ENCODE measurements at places on chromosomes 2 and 18. TPM values are rescaled to one million over a fixed set of nuclear protein-coding genes. Genes with fewer than 3 reads are reported as not detected.

DNA sequence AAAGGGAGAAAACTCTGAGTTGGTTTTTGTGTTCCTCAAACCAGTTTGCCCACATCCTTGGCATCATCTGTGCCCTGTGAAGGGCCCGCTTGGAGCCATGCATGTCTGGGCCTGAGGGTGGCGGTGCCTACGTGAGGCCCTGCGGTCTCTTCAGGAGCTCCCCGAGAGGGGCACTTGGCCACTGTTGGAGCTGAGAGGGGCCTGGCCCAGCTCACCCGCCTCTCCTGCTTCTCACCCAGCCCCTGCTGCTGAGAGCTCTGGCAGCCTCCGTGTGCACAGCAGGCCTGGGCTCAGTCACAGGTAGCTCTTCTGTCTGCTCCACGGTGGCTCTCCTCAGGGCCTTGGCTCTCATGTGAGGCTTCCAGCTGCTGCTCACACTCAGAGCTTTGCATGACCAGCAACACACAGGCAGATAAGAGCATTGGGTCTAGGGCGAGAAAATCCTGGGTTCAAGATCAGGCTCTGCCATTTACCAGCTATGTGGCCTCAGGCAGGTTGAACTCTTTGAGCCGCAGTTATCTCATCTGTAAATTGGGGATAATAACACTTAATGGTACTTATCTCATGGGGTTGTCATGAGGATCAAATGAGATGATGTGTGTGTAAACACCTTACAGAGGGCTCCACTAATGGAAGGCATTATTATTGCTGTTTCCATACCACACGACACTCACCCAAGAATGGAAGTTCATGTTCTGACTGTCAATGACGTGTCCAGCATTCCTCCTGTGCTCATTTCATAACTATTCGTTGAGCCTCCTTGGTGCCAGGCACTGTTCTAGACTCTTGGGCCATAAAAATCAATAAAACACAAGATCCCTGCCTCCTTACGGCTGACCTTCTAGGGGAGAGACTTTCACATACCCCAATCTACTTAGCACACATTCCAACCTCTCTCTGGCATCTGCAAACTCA is 41.6 kb upstream of the PLB1 start:
- H3K27ac ChIP-seq, result no peak overlapping the region
- H3K4me1 ChIP-seq, result peaks cover 8% of the 10 kb centered on the region
- no peak for DNase-seq
- H3K36me3 ChIP-seq, result no peaks in the 10 kb centered on the region
- H3K4me3 ChIP-seq, result no peak overlapping the region

CXCR1 gene
- not detected for total RNA-seq

CDK15 gene
- 0.70 TPM for total RNA-seq

ABCG5 gene
- total RNA-seq, result not detected

DNA sequence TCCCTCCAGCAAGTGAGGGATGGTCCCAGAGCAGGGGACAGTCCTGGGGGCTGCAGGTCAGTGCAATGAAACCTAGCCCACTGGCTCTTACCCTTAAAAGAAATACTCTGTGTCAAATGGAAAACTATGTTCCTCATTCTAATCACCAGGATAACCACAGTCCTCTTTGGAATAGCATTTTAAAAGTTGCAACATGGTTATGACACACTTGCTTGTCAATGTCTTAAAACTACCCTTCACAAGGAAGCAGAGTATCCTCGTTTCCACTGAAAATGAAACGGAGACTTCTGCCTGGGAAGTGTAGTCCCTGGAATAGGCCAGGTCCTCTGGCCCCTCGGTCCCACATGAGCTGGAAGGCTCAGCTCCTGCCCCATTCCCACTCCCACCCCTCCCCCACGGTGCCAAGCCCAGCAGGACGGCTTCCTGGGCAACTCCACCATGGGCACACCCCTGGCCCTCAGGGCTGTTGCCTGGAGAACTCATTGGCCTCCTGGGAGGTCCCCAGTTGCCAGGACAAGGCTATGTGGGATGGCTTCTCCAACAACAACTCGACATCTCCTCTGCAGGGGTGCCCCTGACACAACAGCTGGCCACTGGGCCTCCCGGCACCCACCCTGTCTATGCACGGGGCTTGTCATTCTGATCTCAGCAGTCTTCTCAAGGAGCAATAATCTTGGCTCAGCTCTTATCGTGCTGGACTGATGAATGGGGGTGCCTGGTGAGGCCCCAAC is 38.3 kb upstream of the ST3GAL5 start:
- no peak for DNase-seq
- H3K27ac ChIP-seq, result no peak overlapping the region
- no peaks in the 10 kb centered on the region for H3K36me3 ChIP-seq
- peaks cover 24% of the 10 kb centered on the region for H3K4me1 ChIP-seq

CBLN2 gene
- total RNA-seq, result not detected

DNA sequence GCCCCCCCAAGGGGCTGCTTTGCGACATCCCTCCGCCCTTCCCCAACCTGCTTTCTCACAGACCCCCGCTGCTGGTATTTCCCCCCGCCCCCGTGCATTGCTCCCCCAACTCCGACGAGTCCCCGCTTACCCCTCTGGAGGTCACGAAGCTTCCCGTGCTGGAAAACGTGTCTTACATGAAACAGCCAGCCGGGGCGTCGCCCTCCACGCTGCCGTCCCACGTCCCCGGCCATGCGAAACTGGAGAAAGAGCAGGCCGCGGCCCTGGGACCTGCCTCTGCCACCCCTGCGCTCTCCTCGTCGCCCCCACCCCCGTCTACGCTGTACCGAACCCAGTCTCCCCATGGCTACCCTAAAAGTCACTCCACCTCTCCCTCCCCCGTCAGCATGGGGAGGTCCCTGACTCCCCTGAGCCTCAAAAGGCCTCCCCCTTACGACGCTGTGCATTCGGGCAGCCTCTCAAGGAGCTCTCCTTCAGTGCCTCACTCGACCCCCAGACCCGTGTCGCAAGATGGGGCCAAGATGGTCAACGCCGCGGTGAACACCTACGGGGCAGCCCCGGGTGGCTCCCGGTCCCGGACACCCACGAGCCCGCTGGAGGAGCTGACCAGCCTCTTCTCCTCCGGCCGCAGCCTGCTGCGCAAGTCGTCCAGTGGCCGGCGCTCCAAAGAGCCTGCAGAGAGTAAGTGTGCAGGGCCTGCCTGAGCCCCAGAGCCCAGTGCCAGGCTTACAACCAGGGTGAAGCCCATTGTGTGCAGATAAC is 183.0 kb downstream of the NYAP2 start:
- H3K4me3 ChIP-seq, result no peak overlapping the region
- no peak for DNase-seq
- H3K36me3 ChIP-seq, result no peaks in the 10 kb centered on the region
- no peaks in the 10 kb centered on the region for H3K4me1 ChIP-seq

- no peaks in the 10 kb centered on the region for H3K27me3 ChIP-seq
- no peak overlapping the region for H3K4me3 ChIP-seq
- DNase-seq, result no peak
Measured at GRCh38 chr2:233445152-233445830, 91.0 kb downstream of the DGKD start.

- peaks cover 7% of the 10 kb centered on the region for H3K36me3 ChIP-seq
- H3K27ac ChIP-seq, result no peak overlapping the region
- no peaks in the 10 kb centered on the region for H3K27me3 ChIP-seq
- DNase-seq, result no peak
Measured at GRCh38 chr2:48674933-48675332, 57.3 kb downstream of the GTF2A1L start.

DNA sequence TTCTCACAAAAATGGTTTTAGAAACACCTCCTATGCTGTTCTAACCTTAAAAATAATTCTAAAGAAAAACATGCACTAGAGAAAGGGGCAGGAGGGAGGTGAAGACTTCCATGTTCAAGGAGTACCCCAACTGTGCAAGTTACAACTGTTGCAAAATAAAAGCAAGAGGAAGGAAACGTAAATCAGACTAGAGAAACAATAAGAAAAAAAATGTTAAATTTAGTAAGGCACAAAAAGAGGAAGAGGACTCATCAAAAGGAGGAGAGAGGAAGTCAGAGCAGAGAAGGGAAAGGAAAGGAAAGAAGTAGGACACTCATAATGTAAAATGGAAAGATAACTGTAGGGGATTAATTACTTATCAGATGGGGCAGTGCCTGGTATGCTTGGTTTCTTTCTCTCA is 34.1 kb downstream of the RAPH1 start:
- H3K4me1 ChIP-seq, result peaks cover 12% of the 10 kb centered on the region
- peak overlapping the region; percentile 6 for H3K27ac ChIP-seq
- DNase-seq, result no peak

DNA sequence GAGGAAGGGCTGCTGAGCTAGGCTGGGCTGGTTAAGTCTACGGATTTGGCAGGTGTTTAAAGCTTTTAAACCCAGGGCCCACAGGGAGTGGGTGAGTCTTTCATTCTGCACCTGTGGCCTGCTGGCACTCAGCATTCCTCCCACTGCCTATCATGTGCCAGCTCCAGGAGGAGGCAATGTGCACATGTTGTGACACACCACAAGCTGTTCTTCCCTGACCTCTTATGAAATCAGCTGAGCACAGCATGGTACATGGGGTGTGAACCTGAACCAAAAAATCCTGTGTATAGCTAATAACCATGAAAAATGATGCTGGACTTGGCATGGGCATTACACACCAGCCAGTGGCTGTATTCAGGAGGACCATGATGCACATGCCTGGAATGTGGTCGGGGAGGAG is 297.9 kb upstream of the MMADHC start:
- H3K36me3 ChIP-seq, result no peaks in the 10 kb centered on the region
- DNase-seq, result no peak
- no peaks in the 10 kb centered on the region for H3K27me3 ChIP-seq
- H3K4me1 ChIP-seq, result peaks cover 9% of the 10 kb centered on the region
- H3K4me3 ChIP-seq, result no peak overlapping the region
